ENCODE measurements at places on chromosomes 1 and 21. TPM values are rescaled to one million over a fixed set of nuclear protein-coding genes. Genes with fewer than 3 reads are reported as not detected.

The OR2T35 gene
- total RNA-seq, result not detected

The HJV gene
- total RNA-seq, result not detected

The IFNLR1 gene
- total RNA-seq, result not detected

The OPTC gene
- not detected for total RNA-seq

The DRAM2 gene
- total RNA-seq, result 71.9 TPM

The ZNF683 gene
- total RNA-seq, result not detected

The S1PR1 gene
- total RNA-seq, result 12.5 TPM

The FAM177B gene
- total RNA-seq, result not detected

The NBPF4 gene
- not detected for total RNA-seq

The MASP2 gene
- not detected for total RNA-seq

The CTTNBP2NL gene
- total RNA-seq, result 31.7 TPM

The PCAT6 gene
- total RNA-seq, result 0.56 TPM

The FMO2 gene
- under 0.01 TPM for total RNA-seq

The TRIM46 gene
- 2.5 TPM for total RNA-seq

The YIPF1 gene
- total RNA-seq, result 35.3 TPM

The KCNK2 gene
- total RNA-seq, result 86.9 TPM

- peak; percentile 52 for DNase-seq
These were observed 4.6 kb upstream of the SRSF4 start for GRCh38 chr1:29186252-29186651.

DNA sequence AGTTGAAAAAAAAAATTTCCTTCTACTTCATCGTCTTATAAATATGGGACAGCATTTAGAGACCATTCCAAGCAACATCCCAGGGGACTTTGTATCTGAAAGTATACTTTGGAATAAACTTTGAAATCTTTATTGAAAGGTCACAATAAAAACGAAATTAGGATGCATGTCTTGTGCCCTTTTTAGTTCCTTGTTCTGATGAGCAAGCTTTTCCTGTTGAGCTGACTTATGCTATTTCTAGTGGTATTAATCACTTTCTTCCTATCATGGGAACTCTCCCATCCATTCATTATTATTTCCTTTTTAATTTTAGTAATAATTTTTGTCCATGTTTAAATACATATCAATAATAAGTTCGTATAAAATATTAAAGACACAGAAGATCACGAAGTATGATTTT, 4.0 kb upstream of the GBP2 start:
- DNase-seq, result no peak

GRCh38 chr1:240586006-240586405, 25.9 kb downstream of the GREM2 start:
- DNase-seq, result no peak

- no peak for DNase-seq
These were observed 28.6 kb upstream of the PRSS38 start for GRCh38 chr1:227786673-227787512.

DNA sequence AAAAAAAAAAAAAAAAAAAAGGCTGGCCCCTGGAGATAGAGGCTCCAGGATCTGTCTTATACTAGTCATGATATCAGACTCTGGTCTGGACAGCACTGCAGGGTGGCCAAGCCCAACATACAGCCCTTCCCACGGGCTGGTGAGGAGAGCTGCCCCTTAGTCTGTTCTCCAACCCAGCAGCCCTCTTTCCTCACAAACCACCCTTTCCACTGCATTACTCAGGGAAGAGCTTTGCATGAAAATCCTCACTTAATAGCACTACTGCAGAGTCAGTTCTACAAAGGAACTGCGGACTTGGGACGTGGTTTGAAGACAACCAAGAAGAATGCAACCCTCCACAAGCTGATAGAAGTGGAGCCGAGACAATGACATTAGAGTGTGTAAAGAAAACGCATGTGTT, 5.7 kb downstream of the BCAR3 start:
- DNase-seq, result no peak

- no peak for DNase-seq
These were observed 2.0 kb downstream of the HUNK start for GRCh38 chr21:31874812-31875212.

DNA sequence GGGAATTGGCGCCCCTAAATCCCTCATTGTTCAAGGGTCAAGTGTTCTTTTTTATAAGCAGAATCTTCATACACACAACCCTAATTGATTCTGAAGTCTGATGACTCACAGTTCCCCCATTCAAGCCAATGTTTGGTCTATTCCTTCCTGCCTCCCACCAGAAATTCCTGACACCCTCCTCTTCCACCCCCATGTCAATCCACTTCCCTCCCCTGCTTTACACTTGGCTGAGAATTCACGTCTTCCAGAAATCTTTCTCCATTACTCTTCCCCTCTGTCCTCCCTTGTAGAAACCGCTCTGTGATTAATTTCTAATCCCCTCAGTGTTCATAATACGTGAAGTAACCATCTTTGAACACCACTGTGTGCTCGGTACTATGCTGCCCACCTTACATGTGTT, 76.2 kb upstream of the CD34 start:
- DNase-seq, result no peak

GRCh38 chr1:119651641-119652040, 3.6 kb upstream of the ZNF697 start:
- DNase-seq, result no peak

GRCh38 chr1:214824763-214825162, 221.8 kb downstream of the CENPF start:
- DNase-seq, result no peak

DNA sequence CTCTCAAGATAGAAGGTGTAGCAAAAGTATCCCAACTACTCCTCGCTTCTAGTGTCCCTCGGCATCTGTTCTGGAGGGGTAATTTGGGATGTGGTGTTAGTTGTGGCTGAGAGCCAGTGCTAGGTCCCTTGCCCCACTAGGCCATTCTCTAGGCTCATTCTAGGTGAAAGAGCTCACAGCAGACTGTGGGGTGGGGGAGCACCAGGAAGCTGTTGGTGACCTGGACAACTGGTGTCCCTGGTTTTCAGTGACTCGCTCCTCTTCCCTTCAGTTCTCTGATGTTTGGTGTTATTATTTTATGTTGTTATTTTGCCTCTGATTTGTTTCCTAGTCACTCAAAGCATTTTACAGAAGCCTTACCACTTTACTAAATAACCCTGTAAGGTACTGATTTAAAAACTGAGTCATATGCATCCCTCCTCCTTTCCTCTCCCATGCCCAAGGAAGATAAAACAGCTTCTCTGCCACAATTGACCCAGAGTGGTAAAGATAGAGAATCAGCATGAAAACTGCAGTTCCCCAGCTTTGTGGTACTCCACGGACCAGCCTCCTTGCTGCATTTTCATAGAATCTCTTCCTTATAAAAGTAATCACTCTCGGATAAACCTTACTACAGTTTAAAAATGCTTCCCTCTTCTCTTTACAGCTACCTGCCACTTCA, 14.1 kb downstream of the DYRK3 start:
- no peak for DNase-seq

GRCh38 chr1:84871181-84871580, 21.8 kb downstream of the LPAR3 start:
- no peak for DNase-seq

GRCh38 chr1:208205216-208206013, 38.8 kb downstream of the PLXNA2 start:
- no peak for DNase-seq

DNA sequence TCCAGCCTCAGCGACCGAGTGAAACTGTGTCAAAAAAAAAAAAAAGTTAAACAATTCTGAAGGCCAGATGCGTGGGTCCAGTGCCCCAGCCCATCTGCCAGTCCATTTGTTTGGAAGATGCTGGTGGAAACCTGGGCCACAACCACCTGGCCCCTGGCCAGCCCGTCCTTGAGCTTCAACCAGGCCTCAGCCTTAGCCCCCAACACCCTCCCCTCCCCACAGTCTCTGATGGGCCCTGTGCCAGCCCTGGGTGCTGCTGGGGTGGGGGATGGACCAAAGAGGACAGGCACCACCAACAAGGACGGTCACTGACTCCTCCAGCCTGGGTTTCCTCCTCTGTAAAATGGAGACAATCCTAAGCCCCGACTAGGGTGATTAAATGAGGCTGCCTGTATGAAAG, 19.6 kb upstream of the PLEKHG5 start:
- DNase-seq, result no peak

- no peak for DNase-seq
These were observed 8.6 kb upstream of the ACTN2 start for GRCh38 chr1:236677641-236678235.

- no peak for DNase-seq
These were observed 45.8 kb downstream of the ARHGEF11 start for GRCh38 chr1:156999596-157000320.

GRCh38 chr1:3419415-3420204, 34.9 kb upstream of the ARHGEF16 start:
- DNase-seq, result no peak

DNA sequence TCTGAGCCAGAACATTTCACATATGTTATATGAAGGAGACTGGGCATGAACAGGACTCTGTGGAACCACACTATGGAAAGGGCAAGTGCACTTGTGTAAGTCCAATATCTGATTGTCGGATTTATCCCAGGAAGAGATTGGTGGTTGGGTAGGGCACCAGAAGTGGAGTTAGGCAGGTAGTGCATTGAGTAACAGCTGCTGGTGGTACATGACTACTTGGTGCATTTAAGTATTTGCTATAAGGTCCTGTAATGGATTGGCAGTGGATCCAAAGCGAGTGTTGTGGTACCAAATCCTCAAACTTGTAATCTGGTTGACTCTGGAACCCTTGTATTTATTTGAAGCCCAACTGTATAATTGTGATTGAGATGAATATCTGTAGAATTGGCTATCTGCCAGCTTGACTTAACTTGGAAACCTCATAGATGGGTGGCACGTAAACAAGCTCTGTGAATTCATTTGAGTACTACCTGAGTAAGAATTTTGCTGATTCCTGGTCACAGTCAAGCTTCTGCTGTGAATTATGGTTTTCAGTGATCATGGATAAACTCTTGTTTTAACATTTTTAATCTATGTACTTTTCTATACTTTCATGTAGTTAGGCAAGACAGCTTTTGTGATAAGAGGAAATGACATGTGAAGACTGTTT, 21.1 kb downstream of the UBAP2L start:
- DNase-seq, result no peak

GRCh38 chr1:201676197-201676596, 137.3 kb downstream of the NAV1 start:
- DNase-seq, result peak; percentile 39
